Peyer's patch (tissue), 4 donors: ENCODE measurements at places on chromosomes 4 and X. TPM values are rescaled to one million over a fixed set of nuclear protein-coding genes. Genes with fewer than 3 reads are reported as not detected.

AASDH gene
- total RNA-seq: 7.2 TPM

DNA sequence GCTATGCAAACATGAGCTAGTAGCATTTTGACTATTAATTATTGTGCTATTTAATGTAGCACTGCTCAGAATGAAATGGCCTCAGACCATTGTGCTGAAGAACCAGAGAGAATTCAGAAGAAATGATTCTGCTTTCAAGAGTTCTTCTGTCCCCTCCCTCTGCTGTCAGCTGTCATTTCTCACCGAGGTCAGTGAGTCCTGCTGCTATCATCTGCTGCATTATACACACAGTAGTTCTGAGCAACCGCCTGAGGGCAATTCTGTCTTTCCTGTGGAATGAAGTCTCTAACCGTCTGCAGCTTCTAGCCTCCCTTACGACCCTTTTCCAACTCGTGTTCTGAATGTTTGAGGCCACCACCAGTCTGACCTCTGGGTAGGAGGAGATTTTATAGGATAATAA, 249.4 kb downstream of the HNRNPD start:
- DNase-seq: no peak

TXK gene
- total RNA-seq: 13.9 TPM

HAND2 gene
- total RNA-seq: 4.9 TPM

FGA gene
- total RNA-seq: not detected

MTNR1A gene
- total RNA-seq: not detected

SORBS2 gene
- total RNA-seq: 50.7 TPM

GRCh38 chrX:119986203-119986602, 42.7 kb upstream of the NKAP start:
- no peak for DNase-seq

DNA sequence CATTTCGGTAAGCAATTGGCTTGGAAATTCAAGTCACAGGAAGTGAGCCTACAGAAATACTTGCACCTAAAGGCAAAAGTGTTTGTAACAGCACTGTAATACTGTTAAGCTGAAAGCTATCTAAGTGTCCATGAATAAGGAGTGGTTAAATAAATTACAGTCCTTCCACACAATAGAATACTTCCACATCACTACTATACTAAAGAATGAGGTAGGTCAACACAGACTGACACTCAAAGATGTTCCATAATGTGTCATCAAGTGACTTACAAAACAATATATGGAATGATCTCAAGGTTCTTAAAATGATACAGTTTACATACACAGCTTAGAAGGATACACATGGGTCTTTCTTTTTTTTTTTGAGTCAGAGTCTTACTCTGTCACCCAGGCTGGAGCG, 27.0 kb downstream of the SLC10A6 start:
- DNase-seq: no peak

ARMCX2 gene
- 8.0 TPM for total RNA-seq

GRCh38 chrX:10884246-10884645, 226.9 kb upstream of the HCCS start:
- no peak for DNase-seq

GRCh38 chrX:7330971-7331746, 183.2 kb upstream of the PUDP start:
- DNase-seq: no peak

GRCh38 chr4:77028246-77028645, 47.5 kb downstream of the CCNI start:
- DNase-seq: no peak

AREG gene
- 11.2 TPM for total RNA-seq

DNA sequence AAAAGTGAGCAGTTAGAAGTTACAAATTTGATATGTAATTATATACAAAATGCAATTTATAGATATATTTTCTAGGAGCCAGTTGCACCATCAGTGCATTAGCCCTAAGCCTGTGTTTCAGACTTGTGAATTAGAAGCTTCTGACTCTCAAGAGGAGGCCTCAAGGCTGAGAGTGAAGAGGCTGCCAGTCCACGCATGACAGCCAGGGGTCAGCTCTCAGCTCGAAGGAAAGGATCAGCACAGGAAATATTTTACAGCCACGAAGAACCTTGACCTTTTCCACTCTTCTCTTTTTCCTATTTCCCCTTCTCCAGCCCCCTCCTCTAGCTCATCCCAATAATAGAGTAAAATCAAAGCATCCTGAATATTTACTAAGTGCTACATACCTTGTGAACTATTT, 642.4 kb downstream of the TRIML1 start:
- DNase-seq: no peak

FAAH2 gene
- total RNA-seq: 21.5 TPM

- no peak for DNase-seq
Observed at GRCh38 chr4:176376032-176376614, 56.4 kb downstream of the SPCS3 start.

PDE6B gene
- 1.4 TPM for total RNA-seq

DNA sequence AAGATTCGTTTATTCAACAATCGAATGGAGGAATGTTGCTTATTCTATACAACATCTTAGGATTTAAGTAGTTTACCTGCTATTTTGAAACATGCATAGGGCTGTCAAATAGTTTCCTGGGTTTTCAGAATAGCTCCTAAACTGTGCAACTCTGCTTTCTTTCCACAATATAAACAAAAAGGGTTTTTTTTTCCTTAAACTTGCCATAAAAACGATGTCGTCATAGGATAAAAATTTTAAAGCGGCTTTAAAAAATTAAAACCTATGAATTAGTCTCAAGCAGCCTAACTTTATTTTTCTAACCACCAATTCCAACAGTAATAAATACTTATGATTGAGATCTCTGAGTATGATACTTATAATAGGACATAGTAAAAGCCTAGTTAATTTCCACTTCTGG, 21.6 kb upstream of the STIM2 start:
- no peak for DNase-seq

DNA sequence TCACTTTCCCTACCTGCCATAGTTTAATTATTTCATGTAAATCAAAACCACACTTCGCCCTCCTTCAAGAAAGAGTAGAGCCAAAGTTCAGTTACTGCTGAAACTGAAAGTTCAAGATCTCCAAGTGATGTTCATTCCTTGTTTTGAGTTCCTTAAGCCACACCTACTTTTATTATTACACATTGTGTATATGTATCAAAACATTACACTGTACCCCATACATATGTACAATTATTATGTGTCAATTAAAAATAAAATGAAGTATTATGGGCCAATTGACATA, 892.3 kb upstream of the NDST4 start:
- DNase-seq: no peak

- no peak for DNase-seq
Observed at GRCh38 chrX:13180807-13181206, 136.4 kb upstream of the FAM9C start.

- no peak for DNase-seq
Observed at GRCh38 chr4:47484168-47484567, 907 bp upstream of the ATP10D start.

DNA sequence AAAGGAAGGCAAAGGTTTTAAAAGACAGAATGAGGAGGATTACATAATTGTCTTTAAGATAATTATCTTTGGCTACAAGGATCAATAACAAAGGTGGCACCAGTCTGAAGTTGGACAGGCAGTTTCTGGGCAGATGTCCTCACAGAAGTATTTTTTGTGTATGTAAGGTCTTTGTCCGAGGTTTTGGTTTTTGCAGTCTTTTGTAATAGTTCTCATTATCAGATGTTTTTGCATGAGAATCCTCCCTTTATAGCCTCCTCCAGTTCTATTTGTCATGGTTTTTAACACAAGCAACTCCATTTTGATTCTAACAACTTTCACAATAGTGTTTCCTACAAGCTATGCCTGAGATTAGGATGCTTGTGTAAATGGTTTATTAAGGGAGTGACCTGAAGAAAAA, 286.2 kb downstream of the IL1RAPL2 start:
- no peak for DNase-seq

CRMP1 gene
- 1.6 TPM for total RNA-seq

DNA sequence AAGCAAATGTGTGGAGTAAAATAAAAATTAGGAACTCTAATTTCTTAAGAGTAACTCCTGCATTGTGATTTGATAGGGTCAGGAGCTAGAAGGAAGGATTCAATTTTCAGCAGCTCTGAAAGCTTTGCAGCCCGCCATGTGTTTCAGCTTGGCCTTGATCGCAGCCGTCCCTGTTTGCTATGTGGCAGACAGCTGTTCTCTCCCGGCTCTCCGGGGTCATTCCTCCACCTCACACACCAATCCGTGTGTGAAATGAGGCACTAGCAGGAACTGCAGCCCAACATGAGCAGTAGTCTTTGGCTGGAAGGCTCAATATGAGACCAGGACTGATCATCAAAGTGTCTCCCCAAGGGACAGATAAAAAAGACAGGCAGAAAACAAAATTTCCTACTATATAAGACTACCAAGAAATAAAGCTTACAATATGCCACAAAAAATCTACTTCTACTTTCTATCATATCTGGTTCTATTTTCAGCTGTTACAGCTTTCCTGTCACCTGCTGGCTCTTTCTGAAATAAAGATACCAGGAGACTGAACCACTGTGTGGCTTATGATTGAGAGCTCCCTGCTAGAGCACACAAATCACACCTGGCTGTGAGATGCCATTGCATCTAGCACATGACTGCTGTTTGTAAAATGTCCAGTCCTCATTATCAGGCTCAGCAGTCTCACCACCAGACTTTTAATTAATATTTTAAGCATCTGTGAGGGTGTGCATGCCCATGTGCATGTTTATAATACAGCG, 44.1 kb upstream of the SEC24B start:
- no peak for DNase-seq

DNA sequence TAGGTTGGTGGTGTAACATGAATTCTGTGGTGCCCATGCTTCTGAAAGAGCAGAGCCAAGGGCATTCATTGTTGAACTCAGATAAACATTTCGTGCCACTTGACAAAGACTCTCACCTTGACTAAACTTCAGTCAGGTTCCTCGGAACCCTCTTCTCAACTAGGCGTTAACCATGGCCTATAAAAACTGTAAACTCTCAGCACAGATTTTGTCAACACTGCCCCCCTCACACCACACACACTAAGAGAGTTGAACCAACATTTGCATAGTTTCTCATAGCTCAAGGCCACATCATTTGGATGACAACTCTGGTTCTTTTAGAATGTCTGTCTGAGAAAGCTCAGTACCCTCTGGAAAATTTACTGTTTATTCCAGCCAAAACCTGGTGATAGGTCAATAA, 28.1 kb downstream of the CASP6 start:
- no peak for DNase-seq

- no peak for DNase-seq
Observed at GRCh38 chr4:151679231-151679630, 81.6 kb downstream of the GATB start.

DNA sequence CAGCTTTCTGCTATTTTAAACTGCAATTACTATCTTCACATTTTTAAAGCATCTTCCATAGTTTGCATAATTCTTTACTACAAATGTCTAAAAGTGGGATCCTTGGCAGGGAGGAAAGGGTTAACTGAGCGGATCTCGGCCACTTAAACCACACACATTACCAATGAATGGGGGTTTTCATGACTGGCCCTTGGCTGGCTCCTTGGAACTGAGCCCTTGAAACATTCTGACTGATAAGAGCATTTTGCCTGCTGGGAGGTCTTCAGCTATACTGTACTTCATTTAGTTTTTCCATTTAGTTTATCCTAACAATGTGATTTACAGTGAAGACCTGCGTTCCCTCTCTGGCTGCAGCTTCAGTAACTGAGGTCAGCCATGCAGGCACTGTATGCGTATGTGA, 31.7 kb upstream of the MFAP3L start:
- DNase-seq: no peak
